ENCODE measurements at places on chromosomes 11 and 22.

GRCh38 chr11:76228071-76228874, 22.0 kb upstream of the WNT11 start:
- DNase-seq: no peak

DNA sequence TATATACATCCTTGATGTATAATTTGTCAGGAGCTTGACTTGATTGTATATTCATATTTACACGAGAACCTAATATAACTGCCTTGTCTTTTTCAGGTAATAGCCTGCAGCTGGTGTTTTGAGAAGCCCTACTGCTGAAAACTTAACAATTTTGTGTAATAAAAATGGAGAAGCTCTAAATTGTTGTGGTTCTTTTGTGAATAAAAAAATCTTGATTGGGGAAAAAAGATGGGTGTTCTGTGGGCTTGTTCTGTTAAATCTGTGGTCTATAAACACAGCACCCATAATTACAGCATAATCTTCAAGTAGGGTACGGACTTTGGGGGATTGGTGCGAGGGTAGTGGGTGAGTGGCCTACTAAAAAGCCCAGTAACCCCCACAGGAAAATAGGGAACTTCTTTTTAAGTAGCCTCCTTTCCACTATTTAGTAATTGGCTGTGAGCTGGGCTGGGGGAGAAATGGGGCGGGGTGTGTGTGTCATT, 7.5 kb downstream of the MALAT1 start:
- DNase-seq: no peak

DNA sequence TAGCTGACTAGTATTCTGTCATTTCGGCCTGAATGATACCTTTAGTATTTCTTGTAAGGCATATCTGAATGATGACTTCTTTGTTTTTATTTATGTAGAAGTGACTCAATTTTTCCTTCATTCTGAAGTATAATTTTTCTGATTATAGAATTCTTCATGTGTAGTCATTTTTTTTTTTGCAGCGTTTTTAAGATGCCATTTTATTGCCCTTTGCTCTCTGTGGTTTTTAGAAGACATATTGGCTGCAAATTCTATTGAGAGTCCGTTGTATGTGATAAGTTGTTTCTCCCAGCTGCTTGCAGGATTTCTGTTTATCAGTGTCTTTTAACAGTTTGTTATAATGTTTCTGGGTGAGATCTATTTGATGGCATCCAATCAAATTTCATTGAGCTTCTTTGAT, 1224.8 kb downstream of the JRKL start:
- no peak for DNase-seq

DNA sequence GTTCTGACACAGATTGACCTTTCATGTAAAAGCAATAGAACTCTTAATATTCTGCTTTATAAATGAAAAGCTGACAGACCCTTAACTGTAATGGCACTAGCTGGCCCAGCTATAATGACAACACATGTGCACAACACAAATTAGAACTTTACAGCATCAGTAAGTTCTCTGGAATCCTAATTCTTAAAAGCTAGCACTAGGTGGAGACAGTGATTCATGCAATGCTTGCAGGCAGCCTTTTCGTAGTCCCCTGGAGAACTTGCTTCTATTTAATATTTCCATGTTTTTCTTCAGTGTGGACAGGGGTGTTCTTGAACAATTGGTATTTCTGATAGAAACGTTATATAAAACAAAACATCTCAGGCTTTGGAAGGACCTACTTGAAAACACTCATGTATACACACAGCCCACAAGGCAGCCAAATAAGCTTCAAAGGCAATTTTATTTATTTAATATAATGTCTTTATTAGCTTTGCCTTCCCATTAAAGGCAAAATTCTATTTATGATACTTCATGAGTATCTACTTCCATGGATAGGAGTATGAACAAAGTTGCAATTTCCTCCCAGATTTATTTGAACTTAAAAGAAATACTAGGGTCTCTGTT, 374.3 kb upstream of the MPPED2 start:
- peak; percentile 28 for DNase-seq

DNA sequence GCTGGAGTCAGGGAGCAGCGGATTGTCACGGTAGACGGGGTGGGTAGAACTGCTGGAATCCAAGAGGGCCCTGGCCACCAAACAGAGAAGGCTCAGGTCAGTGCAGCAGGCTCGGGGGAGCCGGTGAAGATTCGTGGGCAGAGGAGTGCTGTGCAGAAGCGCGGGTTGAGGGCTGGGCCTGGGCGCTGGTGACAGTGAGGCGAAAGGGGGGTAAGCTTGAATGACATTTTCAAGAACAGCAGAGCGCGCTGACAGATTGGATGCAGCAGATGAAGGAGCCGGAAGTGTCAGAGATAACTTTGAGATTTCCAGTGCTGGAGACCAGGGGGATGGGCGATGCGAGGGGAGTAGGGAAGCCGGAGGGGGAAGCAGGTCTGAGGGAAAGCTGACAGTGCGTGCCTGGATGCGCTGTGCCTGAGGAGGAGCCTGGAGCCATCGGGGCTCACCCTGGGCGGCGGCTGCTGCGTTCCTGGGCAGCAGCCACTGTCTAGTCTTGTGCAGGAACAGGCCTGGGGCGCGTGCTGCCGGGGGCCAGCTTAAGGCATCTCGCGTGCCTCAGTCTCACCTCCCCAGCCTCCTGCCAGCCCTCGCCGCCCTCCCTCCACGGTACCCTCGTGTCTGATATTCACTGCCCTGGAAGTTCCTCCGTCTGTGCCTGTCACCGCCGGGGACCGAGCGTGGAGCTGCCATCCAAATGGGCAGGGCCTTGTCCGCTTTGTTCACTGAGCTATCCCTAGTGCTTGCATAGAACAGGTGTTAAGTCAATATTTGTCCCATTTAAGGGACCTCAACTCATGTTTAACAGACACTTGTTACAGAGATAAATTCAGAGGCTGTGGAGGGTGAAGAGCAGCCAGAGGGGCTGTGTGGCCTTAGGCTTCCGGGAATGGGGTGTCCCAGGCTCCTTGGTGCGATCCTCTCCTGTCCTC, 5.2 kb downstream of the GRIK4 start:
- DNase-seq: no peak

DNA sequence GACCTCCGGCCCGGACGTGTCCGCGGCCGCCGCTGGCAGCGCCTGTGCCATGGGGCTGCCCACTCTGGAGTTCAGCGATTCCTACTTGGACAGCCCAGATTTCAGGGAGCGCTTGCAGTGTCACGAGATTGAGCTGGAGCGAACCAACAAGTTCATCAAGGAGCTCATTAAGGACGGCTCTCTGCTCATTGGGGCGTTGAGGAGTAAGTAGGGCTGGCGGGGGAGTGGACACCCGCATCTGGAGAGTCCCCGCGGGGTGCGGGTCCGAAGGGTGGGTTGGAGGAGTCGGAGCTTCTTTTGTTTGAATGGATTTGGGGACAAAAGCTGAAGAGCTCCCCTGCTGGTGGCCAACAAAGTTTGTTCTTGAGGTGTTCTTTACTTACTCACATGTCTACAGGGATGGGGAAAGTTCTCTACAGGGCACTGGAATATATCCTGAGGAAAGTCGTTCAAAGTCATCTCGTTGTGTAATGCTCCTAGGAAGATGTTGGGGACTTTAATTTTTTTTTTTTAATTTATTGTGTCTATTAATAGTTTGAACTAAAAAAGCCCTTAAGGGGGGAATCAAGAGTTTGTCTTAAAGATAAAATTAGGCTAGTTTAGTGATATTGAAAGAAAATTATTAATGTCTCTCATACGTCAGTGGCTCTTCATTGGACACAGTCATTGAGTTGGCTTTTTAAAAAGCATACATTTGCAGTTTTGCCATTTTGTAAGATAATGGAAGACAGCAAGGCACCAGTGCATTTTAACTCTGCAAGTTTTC, 725 bp downstream of the ARHGAP42 start:
- peak; percentile 74 for DNase-seq

- DNase-seq: no peak
Measured at GRCh38 chr11:126595560-126595959, 240.1 kb downstream of the ST3GAL4 start.

DNA sequence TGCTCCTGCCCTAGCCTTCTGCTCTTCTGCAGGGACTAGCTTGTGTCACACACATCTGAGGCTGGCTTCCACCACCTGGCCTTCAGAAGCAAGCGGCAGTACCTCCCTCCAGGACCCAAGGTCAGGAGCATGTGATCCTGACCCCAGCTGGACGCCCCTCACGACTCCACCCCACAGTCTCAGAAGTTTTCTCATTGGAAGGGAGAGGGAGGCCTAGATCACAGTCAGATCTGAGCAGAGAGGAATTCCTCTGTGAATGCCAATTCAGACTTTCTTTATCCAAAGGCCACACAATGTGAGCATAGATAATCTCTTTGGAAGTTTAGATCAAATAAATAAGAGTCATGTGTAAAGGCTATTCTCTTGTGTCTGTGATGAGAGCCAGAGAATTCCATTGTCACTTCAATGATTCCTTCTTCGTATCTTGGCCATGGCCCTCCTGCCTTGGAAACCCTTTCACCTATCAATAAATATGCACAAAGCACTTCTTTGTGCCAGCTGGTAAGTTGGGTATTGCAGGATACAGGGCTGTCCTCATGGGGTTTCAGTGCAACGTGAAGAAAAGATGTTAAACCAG, 142.9 kb downstream of the SNX19 start:
- no peak for DNase-seq
